ENCODE measurements at places on chromosomes 3 and 15.

DNA sequence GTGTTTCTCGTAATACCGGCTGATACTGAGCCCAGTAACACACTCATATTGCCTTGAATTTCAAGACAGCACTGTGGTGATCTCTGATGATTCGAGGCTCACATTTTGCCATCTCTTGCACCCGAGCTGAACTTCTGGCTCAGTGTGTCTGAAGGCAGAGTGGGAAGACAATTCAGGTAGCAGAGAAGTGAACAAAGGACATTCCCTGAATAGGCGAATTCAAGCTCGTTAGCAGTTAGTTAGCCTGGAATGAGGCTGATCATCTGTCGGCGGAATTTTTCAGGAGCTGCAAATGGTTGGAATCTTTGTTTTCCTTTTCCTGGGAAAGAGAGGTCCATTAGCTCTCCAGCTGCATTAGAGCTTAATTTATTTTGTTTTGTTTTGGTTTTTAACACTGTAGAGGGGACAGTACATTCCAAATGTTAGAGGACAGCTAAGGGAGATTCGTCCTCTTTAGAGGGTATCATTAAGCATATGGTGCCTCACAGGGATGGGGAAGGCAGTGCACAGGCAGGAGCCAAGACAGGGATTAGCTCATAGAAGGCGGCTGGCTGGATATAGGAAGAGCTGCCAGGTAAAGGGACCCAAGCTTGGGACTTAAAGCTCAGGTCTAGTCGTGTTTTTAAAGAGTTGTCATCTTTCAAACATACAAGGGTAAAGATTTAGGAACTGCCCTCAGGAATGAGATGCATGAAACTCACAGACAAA is 119.7 kb upstream of the DLG1 start:
- no peak for DNase-seq

DNA sequence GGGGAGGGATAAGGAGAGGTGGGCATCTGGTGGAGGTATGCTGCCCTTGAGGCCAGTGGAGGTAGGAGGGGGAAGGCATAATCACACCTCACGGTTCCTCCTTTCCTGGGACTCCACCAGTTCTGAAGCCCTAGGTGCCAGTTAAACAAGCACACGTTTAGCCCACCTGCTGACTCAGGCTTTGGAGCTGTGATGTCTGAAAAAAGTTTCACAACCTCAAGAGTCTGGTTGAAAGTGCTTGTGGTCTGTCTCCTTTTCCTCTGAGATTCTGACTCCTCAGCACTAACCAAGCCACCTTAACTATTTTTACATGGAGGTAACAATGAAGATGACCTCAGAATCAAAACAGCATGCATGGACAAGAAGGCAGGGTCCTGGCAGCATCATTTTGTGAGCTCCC is 23.0 kb downstream of the HPS3 start:
- DNase-seq, result no peak

DNA sequence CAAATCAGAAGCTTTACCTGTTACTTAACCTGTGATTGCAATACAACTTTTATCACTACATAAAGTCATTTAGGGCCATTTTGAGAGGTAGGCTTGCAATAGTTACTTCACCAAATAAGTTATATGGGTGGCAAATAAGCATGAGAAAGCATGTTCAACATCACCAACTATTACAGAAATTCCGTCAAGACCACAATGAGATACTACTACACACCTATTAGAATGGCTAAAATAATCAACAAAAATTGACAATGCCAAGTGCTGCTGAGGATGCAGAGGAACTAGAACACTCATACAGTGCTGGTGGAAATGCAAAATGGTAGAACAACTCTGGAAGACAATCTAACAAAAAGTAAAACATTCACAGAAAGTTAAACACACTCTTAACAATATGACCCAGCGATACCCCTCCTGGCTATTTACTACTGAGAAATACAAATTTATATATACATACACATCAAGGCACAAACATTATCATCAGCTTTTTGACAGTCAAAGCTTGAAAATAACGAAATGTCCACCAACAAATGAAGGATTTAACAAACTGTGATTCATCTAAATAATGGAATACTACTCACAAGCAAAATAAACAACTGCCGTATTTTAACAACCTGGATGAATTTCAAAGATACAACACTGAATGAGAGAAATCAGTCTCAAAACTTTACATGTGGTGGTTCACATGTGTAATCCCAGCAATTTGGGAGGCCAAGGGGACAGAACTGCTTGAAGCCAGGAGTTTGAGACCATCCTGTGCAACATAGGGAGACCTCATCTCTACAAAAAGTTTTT is 82.9 kb downstream of the MYO9A start:
- DNase-seq, result no peak

GRCh38 chr15:88511161-88511560 is 35.3 kb downstream of the DET1 start:
- no peak for DNase-seq

DNA sequence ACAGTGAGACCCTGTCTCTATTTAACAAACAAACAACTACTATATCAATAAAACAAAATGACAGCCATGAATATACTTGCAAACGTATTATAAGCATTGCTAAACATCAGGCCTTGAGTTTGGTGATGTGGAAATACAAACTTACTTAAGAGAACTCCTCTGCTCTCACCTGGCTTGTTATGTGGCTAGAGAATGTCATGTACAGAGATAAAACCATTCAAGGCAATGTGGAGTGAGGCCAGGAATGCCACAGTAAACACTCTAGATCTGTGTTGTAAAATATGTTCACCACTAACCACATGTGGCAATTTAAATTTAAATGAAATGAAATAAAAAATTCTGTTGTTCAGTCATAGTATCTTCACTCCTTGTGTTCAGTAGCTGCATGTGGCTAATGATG is 22.7 kb upstream of the RARB start:
- no peak for DNase-seq

GRCh38 chr3:46665763-46666452 is 27.6 kb downstream of the ALS2CL start:
- no peak for DNase-seq

DNA sequence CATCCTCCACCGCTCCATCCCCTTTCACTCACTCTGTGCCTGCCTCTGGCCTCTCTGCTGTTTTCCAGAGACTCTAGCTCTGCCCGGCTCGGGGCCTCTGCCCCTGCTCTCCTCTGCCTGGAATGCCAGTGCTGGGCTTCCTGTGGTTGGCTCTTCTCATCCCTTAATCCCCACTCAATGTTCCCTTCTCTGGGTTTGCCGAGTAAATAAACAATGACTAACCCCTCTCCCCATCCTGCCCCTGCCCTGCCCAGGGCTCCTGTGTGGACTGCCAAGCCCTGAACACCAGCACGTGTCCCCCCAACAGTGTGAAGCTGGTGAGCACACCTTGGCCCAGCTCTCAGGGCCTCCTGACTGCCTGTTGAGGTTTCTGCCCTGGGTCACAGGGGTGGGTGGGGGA is 12.2 kb downstream of the STAB1 start:
- no peak for DNase-seq

GRCh38 chr15:59294574-59295260 is 78.0 kb downstream of the MYO1E start:
- DNase-seq, result no peak

GRCh38 chr15:96312641-96313335 is 17.7 kb upstream of the NR2F2 start:
- no peak for DNase-seq

- DNase-seq, result no peak
Measured at GRCh38 chr3:172903642-172904320, 153.3 kb downstream of the ECT2 start.

- no peak for DNase-seq
Measured at GRCh38 chr3:149850787-149851584, 38.0 kb downstream of the RNF13 start.

DNA sequence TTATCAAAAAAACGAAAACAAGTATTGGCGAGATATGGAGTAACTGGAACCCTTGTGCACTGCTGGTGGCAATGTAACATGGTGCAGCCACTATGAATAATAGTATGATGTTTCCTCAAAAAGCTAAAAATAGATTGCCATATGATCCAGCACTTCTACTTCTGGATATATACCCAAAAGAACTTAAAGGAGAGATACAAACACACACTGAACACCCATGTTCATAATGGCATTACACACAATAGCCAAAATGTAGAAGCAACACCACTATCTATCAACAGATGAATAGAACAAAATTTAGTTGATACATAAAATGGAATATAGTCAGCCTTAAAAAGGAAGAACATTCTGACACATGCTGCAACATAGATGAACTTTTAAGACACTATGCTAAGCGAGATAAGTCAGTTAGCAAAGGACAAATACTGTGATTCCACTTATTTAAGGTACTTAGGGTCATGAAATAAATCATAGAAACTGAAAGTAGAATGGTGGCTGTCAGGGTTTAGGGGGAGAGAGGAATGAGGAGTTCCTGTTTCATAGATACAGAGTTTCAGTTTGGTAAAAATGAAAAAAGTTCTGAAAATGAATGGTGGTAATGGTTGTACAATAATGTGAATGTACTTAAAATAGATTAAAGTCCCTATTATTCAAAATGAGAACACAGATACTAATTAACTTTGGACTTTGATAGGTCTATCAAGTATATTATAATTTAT is 59.4 kb upstream of the IMPG2 start:
- no peak for DNase-seq

DNA sequence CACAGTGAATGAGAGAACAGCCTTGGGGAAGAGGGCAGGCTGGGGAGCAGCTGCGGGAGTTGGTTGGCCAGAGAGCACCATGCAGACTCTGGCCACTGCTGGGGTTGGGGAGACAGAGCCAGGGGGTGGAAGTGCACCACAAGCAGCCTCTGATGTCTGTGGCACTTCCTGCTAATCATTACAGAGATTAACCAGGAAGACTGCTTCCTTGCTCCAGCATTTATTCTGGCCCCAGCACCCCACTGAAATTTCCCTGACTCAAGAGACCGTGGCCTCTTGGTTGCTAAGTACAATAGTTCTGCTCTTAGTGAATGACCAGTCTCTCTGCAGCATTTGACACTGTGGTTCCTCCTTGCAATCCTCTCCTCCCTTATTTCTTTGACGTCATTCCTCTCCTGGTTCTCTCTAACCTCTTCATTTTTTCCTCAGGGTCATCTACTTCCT is 266.2 kb upstream of the ROPN1 start:
- DNase-seq, result no peak

- DNase-seq, result no peak
Measured at GRCh38 chr15:85580879-85581278, 200.5 kb downstream of the AKAP13 start.

GRCh38 chr3:56123487-56123886 is 344.8 kb downstream of the ERC2 start:
- DNase-seq, result no peak

- no peak for DNase-seq
Measured at GRCh38 chr3:113070072-113070640, 79.4 kb downstream of the GTPBP8 start.

GRCh38 chr3:44099566-44100297 is 142.0 kb upstream of the TOPAZ1 start:
- DNase-seq, result no peak

- no peak for DNase-seq
Measured at GRCh38 chr15:29438703-29439055, 169.1 kb upstream of the NSMCE3 start.

DNA sequence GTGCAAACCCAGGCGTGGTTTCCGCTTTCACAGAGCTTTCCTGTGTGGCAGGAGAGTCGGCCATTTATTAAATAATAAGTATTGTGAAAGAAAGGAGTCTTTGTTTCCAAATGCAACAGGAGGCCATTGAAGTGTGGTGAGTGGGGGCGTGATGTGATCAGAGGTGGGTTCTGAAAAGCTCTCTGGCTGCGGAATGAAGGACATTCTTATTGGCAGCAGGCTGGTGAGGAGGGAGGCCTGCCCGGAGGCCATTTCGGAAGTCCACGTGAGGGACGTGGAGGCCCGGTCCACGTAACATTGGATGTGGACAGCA is 11.1 kb downstream of the ARNT2 start:
- no peak for DNase-seq

- no peak for DNase-seq
Measured at GRCh38 chr15:31510057-31510456, 183.4 kb downstream of the KLF13 start.

DNA sequence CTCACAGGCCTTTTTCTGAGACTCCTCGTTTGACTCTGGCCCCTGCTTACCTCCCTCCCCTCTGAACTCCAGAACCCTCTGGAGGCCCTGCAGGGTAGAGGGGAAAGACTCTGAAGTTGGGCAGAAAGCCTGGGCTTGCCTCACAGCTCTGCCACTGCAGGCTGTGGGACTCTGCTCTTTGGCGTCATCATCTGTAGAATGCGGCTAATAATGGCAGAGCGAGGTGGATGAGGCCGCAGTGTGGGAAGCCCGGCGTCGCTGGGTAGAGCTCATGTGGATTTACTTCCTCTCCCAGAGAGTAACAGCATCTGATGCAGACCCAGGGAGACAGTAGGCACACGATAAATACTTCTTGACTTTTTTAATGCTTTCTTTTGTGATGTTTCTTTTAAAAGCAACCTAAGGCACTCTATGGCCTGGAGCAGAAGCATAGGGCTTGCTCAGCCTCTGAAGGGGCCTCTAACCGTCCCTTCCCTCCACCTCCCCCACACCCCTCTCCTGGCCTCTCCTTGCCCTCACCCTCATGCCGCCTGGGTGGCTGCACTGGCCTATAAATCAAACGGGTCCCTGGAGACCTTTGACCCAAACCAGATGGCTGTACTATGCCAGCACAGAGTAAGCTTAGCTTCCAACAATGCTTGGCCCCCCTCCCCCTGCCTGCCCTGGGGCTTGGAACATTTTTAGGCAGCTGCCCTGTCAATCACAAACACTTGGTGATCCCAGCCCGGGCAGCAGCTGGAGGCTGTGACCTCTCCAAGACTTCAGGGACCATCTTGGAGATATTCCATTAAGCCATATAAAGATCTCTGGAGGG is 32.9 kb downstream of the SPSB4 start:
- DNase-seq, result no peak

DNA sequence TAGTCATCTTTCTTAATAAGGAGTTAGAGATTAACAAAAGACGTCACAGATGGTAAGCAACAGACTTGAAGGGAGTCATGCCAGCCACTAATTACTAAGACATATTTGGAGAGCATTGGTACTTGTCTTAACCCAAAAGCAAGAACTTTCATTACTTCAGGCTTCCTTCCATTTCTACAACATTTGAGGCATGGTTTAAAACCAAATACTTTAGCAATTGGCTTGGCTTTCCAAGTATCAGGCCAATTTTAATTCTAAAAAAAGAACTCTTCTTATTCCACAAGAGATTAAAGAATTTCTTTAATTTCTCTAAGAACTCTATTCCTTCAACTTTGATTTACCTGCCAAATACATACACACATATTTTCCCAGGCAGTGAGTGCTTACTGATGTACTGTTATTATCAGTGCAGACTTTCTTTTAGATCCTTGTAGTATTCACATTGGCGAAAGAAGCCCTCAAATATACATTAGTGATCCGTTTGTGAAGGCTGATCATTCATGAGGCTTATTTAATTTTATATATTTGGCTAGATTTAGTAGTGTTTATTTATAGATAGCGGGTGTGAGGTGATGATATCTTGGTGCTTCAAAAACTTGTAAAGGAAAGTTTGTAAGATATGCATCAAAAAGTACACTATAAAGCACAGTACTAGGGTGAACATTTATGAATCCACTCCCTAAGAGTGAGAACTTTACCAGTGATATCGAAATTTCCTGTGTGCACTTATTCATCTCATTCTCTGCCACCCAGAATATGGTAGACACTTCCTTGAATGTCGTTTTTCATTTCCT is 229.2 kb downstream of the MFSD1 start:
- DNase-seq, result no peak

GRCh38 chr3:89380016-89380415 is 272.6 kb downstream of the EPHA3 start:
- no peak for DNase-seq

- no peak for DNase-seq
Measured at GRCh38 chr15:48279608-48280007, 51.6 kb upstream of the DUT start.

- DNase-seq, result no peak
Measured at GRCh38 chr3:39407773-39408492, 1.4 kb downstream of the RPSA start.

- no peak for DNase-seq
Measured at GRCh38 chr15:31932576-31932975, 97.7 kb upstream of the CHRNA7 start.
